ENCODE measurements at places on chromosomes 3 and 15. TPM values are rescaled to one million over a fixed set of nuclear protein-coding genes. Genes with fewer than 3 reads are reported as not detected.
A peak's percentile ranks its signal among the peaks of the same experiment; 100 is the strongest.

GRCh38 chr3:123733805-123734526 is 149.1 kb upstream of the HACD2 start:
- H3K36me3 ChIP-seq: no peaks in the 10 kb centered on the region
- peaks cover 9% of the 10 kb centered on the region for H3K27me3 ChIP-seq

DNA sequence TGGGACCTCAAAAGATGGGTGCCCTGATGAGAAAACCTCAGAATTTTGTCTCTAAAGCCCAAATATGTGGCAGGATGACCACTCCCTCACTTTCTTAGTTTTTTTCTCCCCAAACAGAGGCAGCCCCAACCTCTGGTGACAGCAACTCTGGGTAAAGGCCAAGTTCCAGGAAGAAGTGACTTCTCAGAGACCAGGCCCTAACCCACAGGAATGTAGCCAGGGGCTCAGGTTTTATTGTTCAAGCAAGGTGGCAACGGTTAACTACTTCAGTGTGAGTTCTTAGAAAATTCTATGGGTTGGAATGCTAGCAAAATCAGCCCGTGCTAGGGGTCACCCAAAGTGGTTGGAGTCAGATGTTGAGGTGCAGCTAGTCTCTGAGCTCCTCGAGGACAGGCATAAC is 5.1 kb upstream of the DNAJA4 start:
- no peaks in the 10 kb centered on the region for H3K27me3 ChIP-seq
- H3K27ac ChIP-seq: no peak overlapping the region
- H3K4me1 ChIP-seq: no peaks in the 10 kb centered on the region
- DNase-seq: no peak
- no peak overlapping the region for H3K4me3 ChIP-seq
- H3K36me3 ChIP-seq: no peaks in the 10 kb centered on the region

DNA sequence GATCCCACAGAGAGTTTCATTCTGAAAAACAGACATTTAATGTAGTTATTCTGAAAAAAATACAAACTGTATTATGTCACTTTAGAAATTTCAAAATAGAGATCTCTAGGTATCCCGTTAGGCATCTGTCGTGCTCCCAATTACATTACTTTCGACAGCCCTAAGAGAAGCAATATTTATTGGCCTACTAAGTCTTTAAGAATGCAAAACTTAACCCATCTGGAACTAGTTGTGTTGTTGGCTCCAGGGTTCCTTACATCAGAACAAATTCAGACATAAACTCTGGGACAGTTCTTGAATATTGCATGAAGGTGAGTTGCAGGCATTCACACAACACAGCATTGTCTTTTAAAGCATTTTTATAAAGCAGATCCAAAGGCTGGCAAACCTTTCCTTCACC is 498.4 kb downstream of the FHIT start:
- no peaks in the 10 kb centered on the region for H3K4me1 ChIP-seq
- H3K4me3 ChIP-seq: no peak overlapping the region
- H3K36me3 ChIP-seq: no peaks in the 10 kb centered on the region
- no peak for DNase-seq

GRCh38 chr3:114745322-114746240 is 401.5 kb downstream of the ZBTB20 start:
- no peaks in the 10 kb centered on the region for H3K36me3 ChIP-seq
- no peaks in the 10 kb centered on the region for H3K27me3 ChIP-seq
- no peak for DNase-seq
- H3K4me3 ChIP-seq: peak overlapping the region; percentile 67
- H3K4me1 ChIP-seq: peaks cover 17% of the 10 kb centered on the region

Gene TIGIT
- 4.7 TPM for total RNA-seq

DNA sequence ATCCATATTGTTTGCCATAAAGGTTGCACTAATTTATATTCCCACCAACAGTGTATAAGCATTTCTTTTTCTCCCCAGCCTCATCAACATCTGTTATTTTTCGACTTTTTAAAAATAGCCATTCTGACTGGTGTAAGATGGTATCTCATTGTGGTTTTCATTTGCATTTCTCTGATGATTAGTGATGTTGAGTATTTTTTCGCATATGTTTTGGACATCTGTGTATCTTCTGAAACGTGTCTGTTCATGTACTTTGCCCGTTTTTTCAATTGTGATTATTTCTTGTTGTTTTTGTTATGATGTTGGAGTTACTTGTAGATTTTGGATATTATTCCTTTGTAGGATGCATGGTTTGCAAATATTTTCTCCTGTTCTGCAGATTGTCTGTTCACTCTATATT is 46.5 kb downstream of the TP63 start:
- no peak for DNase-seq
- H3K36me3 ChIP-seq: no peaks in the 10 kb centered on the region
- H3K4me3 ChIP-seq: no peak overlapping the region
- no peaks in the 10 kb centered on the region for H3K4me1 ChIP-seq
- H3K27me3 ChIP-seq: peaks cover 2% of the 10 kb centered on the region

DNA sequence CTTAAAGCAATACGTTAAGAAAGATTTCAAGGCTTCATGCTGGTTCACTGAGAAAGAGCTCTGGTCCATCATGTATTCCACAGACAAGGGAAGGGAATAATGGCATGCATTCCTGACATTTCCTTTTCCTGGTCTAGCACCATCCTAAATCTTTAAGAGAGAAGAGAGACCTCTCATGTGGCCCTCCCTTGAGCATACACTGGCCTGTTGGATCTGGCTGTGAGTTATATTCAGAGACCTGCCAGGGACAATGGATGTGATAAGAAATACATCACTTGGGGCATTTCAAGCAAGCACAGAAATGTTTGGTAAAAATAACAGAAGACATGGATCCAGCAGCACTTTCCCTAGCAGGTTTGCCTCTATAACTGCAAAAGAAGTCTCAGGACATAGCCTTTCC is 507.8 kb downstream of the NLGN1 start:
- no peaks in the 10 kb centered on the region for H3K4me1 ChIP-seq
- no peak overlapping the region for H3K4me3 ChIP-seq

- H3K27me3 ChIP-seq: no peaks in the 10 kb centered on the region
- DNase-seq: no peak
- peaks cover 4% of the 10 kb centered on the region for H3K36me3 ChIP-seq
- H3K27ac ChIP-seq: no peak overlapping the region
- H3K4me3 ChIP-seq: no peak overlapping the region
Observed at GRCh38 chr3:100030346-100030745, 84.0 kb downstream of the FILIP1L start.

DNA sequence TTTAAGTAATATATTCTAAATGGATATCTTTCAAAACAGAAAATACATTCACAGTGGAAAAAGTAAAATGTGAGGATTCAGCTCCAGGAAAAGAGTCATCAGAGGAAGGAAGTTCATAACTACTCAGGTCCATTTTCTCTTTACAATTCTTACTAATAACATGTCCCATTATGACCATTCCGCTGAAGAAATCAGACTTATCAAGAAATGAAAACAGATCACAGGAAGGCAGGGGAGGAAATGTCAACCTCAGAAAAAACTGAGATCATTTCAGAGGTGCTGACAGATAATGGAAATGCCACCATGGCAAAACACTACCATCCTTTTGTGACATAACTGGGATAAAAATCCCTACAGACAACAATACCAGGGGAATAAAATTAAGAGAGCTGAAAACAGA is 139.5 kb downstream of the MAGI1 start:
- H3K27ac ChIP-seq: no peak overlapping the region
- H3K4me3 ChIP-seq: no peak overlapping the region
- no peaks in the 10 kb centered on the region for H3K4me1 ChIP-seq
- H3K27me3 ChIP-seq: no peaks in the 10 kb centered on the region
- DNase-seq: no peak
- H3K36me3 ChIP-seq: no peaks in the 10 kb centered on the region

GRCh38 chr3:55818485-55818884 is 331.4 kb upstream of the WNT5A start:
- no peak overlapping the region for H3K4me3 ChIP-seq
- H3K4me1 ChIP-seq: no peaks in the 10 kb centered on the region
- H3K27me3 ChIP-seq: no peaks in the 10 kb centered on the region
- DNase-seq: no peak
- H3K36me3 ChIP-seq: no peaks in the 10 kb centered on the region
- no peak overlapping the region for H3K27ac ChIP-seq

GRCh38 chr3:127544192-127544802 is 46.2 kb downstream of the TPRA1 start:
- no peaks in the 10 kb centered on the region for H3K36me3 ChIP-seq
- peak; percentile 89 for DNase-seq
- H3K4me1 ChIP-seq: peaks cover 11% of the 10 kb centered on the region
- H3K27me3 ChIP-seq: peaks cover 12% of the 10 kb centered on the region
- H3K4me3 ChIP-seq: no peak overlapping the region

- peaks cover 15% of the 10 kb centered on the region for H3K4me1 ChIP-seq
- H3K36me3 ChIP-seq: no peaks in the 10 kb centered on the region
- H3K27ac ChIP-seq: no peak overlapping the region
- H3K4me3 ChIP-seq: no peak overlapping the region
- H3K27me3 ChIP-seq: no peaks in the 10 kb centered on the region
- no peak for DNase-seq
Observed at GRCh38 chr3:142276781-142277180, 51.4 kb upstream of the GK5 start.

GRCh38 chr15:48569591-48570302 is 75.8 kb downstream of the FBN1 start:
- no peaks in the 10 kb centered on the region for H3K4me1 ChIP-seq
- no peak overlapping the region for H3K4me3 ChIP-seq
- H3K27me3 ChIP-seq: peaks cover 13% of the 10 kb centered on the region
- no peak for DNase-seq
- no peaks in the 10 kb centered on the region for H3K36me3 ChIP-seq

- peaks cover 3% of the 10 kb centered on the region for H3K27me3 ChIP-seq
- H3K36me3 ChIP-seq: no peaks in the 10 kb centered on the region
- H3K27ac ChIP-seq: no peak overlapping the region
- no peak for DNase-seq
- no peak overlapping the region for H3K4me3 ChIP-seq
Observed at GRCh38 chr3:43379343-43379742, 93.0 kb downstream of the SNRK start.

Gene IL17RE
- total RNA-seq: 1.1 TPM

Gene CCR8
- total RNA-seq: 5.7 TPM

DNA sequence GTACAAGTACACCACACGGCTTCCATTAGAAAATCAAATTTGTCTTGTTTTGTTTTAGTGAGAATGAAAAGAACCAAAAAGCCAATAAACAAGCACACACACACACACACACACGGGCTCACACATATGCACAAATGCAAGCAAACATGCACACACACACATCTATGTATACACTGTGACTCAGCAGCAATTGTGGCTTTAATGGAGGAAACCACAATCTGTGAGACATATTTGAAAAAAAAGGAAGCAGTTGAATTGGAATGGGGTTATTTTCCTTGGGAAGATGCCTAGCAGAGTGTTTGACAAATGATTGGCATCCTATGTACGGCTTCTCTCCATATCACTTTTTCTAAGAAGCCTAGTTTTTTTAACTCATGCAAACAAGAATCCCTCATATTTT is 201.1 kb upstream of the ARRDC4 start:
- no peaks in the 10 kb centered on the region for H3K4me1 ChIP-seq
- no peak for DNase-seq
- no peak overlapping the region for H3K27ac ChIP-seq

GRCh38 chr3:58332575-58333188 is at the start of gene PXK:
TSS of gene PXK (plus strand) at chr3:58332892. CDS start at chr3:58332989, 97 bp downstream.
- H3K4me3 ChIP-seq: peak within 1 kb of the TSS; percentile 99
- H3K27ac ChIP-seq: peak within 1 kb of the TSS; percentile 99
- H3K27me3 ChIP-seq: no peaks in the 10 kb centered on the region
- peaks cover 39% of the 10 kb centered on the region for H3K4me1 ChIP-seq
- peaks cover 11% of the 10 kb centered on the region for H3K36me3 ChIP-seq
- peak; percentile 96 for DNase-seq

GRCh38 chr15:74403991-74404563 is 29.7 kb downstream of the SEMA7A start:
- peak overlapping the region; percentile 20 for H3K4me3 ChIP-seq
- peaks cover 25% of the 10 kb centered on the region for H3K36me3 ChIP-seq
- H3K27me3 ChIP-seq: no peaks in the 10 kb centered on the region
- no peak for DNase-seq
